ENCODE measurements at places on chromosomes 3 and 15.
A peak's percentile ranks its signal among the peaks of the same experiment; 100 is the strongest.

DNA sequence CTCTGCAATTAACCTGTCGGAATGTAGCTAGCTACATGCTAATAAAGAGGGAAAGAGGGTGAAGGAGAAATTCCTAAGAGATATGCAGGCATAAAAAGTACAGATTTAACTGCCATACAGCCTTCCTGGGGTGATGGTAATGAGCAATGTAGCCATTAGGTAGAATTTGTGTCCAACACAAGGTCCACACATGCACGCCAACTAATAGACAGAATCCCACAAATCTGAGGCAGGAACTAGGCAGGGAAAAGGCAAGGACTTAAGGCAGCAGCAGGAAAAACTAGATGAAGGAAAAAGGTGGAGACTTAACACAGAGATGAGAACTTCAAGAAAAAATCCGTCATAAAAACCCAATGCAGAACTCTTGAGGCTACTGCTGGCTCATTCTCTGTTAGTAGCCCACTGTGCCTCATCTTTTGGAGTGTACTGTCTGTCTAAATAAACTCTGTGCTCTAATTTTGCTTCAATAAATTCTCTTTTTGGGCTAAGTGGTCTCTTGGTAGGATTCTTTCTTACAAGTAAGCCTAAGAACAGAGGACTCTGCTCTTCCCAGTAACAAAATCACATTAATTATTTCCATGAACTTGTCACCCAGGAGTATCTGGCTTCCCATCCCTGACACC lies 81.5 kb downstream of the BTLA start:
- no peak for DNase-seq

- DNase-seq, result peak; percentile 8
Observed at GRCh38 chr3:29171043-29171990, 109.6 kb upstream of the RBMS3 start.

- DNase-seq, result no peak
Observed at GRCh38 chr3:71511446-71511845, 72.1 kb downstream of the FOXP1 start.

DNA sequence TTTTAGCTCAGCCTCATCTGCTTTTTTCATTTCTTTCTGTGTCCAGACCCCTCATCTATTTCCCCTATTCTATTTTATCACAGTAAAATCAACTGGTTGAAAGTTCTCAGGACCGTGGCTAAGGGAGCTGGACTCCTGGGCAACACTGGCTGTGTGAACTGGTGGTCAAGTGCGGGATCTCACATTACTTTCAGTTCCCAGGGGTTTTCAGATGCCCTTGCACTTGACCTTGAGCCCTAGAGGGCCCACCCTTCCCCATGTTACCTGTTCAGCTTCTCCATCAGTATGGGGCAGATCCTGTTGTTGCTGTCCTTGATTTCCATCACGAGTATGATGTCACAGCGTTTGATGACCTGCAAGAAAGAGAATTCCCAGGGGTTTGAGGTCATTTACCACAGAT lies 2.8 kb downstream of the DNASE1L3 start:
- no peak for DNase-seq

DNA sequence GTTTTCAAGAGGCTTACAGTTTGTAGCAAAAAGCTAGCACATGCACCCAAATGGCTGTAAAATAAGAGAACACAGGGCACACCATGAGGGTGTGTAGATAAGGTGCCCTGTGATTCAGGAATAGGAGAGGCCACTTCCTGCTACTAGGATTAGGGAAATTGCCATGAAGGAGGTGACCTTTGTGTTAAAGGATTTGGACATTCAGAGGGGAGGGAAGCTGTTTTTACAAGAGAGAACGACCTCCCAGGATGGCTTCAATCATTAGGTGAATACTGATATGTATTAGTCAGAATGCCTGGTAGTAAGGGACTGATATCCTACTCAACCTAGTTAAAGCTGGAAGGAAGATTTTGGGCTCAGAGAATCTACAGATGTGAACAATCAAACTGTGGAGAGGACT lies 35.7 kb upstream of the ABHD17C start:
- no peak for DNase-seq

GRCh38 chr3:126033765-126034164 lies 50.2 kb downstream of the SLC41A3 start:
- DNase-seq, result no peak

GRCh38 chr3:34202975-34203374 lies 404.5 kb downstream of the PDCD6IP start:
- no peak for DNase-seq

- no peak for DNase-seq
Observed at GRCh38 chr3:15342945-15343344, 10.6 kb upstream of the SH3BP5 start.

DNA sequence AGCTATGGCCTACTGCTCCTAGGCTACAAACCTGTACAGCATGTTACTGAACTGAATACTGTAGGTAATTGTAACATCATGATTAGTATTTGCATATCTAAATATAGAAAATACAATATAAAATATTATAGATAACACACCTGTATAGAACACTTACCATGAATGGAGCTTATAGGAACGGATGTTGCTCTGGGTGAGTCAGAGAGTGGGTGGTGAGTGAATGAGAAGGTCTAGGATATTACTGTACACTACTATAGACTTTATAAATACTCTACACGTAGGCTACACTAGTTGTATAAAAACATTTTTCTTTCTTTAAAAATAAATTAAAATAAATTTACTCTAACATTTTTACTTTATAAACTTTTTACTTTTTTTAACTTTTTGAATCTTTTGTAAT lies 224.0 kb upstream of the CBLB start:
- no peak for DNase-seq

GRCh38 chr3:195441992-195442572 lies 738 bp downstream of the ACAP2 start:
- DNase-seq, result peak; percentile 24

GRCh38 chr3:183641882-183642281 lies 6.5 kb downstream of the KLHL24 start:
- no peak for DNase-seq

- DNase-seq, result no peak
Observed at GRCh38 chr3:194691481-194692283, 6.0 kb downstream of the FAM43A start.

DNA sequence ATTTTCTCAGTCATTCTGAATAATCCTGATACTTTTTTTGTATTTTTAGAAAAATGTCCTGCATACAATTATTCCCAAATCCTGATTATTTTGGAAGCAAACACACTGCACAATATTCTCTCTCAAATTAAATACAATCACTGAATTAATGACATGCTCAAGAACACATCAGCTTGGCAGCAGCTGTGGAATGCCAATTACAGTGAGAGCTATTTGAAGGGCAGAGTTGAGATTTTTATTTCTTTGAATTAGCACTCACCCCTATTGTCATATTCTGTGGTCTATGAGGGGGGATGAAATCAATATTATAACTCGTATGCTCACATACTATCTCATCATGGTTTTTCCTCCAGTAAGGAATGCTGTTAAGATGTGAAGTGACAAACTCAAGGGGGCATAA lies 312.2 kb downstream of the CNTN3 start:
- no peak for DNase-seq

- no peak for DNase-seq
Observed at GRCh38 chr3:28924744-28925360, 356.0 kb upstream of the RBMS3 start.

- DNase-seq, result no peak
Observed at GRCh38 chr3:140019946-140020345, 85.0 kb downstream of the CLSTN2 start.

- DNase-seq, result no peak
Observed at GRCh38 chr15:42788725-42789124, 51.8 kb upstream of the CDAN1 start.

- no peak for DNase-seq
Observed at GRCh38 chr3:142999881-143000280, 1.5 kb upstream of the U2SURP start.

DNA sequence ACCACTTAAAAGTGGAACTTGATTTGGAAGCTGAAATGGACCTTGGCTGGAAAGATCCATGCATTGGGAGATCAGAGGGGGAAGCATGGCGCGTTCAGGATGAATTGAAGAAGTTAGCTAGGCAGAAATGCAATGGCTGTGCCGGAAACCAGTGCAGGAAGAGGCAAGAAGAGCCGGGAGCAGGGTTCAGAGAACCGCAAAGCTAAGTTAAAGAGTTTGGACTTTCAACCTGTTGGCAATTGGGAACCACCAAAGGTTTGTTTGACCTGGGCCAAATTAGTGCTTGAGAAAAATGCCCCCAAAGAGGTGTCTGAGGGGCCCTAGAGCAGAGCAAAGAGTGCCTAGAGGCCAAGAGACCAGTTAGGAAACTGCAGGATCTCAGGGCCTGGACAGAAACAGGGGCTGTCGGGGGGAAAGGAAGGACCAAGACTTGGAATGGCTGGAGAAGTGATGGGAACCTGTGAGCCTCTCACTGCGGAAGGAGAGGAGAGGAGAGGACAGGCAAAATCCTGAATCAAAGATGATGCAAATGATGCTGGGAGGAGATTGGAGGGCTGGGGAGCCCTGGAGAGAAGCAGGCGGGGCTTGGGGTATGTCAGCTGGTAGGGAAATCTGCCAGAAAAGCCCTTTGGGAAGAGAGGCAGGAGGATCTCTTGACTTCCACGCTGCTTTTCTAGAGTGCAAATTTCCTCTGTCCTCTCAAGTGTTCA lies 49.3 kb downstream of the FAM174B start:
- DNase-seq, result no peak

DNA sequence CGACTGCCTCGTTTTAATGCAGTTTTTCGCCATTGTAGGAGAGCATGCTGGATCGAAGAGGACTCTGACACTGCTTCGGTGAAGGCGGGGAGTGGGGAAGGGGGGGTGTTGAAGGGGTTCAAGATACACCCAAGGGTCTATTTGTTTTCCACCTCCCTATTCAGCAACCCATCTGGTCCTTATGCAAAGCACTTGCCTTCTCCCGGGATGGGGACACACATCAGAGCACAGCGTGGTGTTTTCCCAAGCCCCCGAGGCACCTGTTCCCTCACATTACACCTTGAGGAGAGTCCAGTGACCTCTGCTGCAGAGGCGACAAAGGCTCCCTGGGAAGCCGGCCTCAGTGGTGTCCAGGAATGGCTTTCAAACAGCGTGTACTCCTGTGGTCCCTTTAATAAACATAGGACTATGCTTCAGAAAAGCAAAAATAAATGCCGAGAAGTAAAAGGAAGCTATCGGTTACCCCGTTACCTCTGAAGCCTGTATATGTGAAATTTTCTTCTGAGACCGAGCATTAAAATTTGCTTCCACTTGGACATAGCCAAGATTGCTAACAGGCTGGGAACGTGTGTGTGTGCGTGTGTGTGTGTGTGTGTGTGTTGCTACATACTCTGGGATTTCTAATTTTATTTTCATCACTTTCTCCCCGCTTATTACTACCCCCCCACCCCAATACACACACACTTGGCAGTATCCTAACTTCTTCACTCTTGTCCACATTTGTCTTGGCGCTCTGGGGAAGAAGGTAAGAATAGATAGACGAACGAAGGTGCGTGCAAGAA lies 53.2 kb downstream of the CCDC54 start:
- DNase-seq, result peak; percentile 15

GRCh38 chr15:39473298-39473947 lies 107.5 kb upstream of the THBS1 start:
- no peak for DNase-seq

GRCh38 chr15:80289528-80290495 lies 37.8 kb upstream of the CTXND1 start:
- no peak for DNase-seq

DNA sequence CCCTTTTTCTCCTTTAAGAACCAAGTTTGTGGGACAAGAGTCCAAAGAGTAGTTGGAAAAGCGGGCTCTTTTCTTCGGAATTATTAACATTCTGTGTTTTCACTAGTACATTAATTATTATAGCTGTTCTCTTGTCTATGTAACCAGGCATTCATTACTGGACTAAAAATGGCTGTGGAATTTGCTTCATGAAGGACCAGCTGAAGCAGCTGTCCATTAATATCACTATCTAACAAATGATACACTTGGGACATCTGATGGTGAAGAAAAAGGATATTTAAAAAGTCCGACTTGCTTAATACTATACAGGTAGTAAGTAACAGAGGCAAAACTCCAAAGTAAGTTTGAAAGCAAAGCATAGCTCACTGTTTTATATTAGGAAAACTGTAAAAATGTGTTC lies 728.9 kb upstream of the DPPA4 start:
- DNase-seq, result no peak

DNA sequence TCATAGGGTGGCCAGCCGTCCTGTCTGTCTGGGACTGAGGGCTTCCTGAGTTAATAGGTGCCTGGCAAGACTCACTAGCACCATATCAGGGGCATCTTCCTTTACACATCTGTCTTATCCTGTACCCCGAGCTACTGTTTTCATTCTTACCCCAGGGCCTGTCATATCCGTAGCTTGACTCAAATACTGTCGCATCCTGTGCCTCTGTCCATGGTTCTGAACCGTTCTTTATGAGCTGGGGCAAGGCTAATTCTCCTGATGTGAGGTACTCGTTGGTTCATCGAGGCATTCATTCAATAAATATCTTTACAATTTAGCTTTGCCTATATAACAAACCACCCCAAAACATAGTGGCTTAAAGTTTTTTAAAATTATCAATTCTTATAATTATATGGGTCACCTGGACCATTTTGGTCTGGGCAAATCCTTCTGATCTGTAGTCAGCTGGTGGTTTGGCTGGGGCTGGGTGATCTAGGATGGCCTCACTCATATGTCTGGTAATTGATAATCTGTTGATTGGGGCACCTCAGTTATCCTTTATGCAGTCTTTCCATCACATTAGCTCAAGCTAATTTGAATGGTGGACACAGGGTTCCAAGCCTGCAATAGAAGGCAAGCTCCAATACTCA lies 121.2 kb downstream of the TLE3 start:
- DNase-seq, result no peak

- no peak for DNase-seq
Observed at GRCh38 chr3:195458316-195458717, 15.5 kb upstream of the ACAP2 start.

- no peak for DNase-seq
Observed at GRCh38 chr3:180142041-180142440, 105.3 kb upstream of the PEX5L start.

DNA sequence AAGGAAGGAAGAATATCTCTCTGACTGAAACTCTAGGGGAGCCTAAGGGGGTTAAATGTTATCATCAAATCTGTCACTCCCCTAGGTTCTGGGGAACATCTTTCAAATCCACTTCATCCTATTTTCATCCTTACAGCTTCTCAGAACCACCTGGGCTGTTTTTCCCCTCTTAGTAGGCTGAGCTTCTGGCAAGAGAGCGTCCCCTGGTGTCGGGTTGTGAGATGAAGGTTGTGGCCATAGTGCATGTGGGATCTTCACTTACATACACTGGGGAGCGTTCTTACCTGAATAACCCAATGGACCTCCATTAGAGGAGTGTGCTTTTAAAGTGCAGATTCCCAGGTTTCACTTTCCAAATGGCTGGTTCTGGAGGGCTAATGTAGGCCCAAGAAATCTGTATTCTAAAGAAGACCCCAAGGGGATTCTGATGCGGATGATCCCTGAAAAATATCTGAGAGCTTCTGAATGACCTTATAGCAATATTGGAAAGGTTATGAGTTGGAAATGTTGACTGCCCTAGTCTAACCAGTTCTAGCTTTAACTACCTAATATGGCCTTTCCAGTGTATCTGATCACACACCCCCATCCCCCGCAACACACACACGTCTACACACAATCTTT lies 663.7 kb downstream of the AGBL1 start:
- DNase-seq, result no peak

- no peak for DNase-seq
Observed at GRCh38 chr15:87604857-87605446, 651.6 kb downstream of the NTRK3 start.
